ENCODE measurements at places on chromosomes 1 and 21.

DNA sequence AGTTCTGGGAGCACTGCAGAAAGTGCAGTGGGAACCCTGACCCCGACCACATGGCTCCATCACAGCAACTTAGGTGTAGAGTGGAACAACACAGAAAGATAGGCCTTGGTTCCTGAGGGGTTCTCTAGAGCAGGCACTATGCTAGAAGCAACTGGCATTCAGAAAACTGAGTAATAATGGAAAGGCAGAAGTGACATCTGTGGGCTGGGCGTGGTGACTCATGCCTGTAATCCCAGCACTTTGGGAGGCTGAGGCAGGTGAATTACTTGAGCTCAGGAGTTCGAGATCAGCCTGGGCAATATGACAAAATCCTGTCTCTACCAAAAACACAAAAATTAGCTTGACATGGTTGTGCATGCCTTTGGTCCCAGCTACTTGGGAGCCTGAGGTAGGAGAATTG, 5.3 kb downstream of the MRPS15 start:
- DNase-seq, result no peak

DNA sequence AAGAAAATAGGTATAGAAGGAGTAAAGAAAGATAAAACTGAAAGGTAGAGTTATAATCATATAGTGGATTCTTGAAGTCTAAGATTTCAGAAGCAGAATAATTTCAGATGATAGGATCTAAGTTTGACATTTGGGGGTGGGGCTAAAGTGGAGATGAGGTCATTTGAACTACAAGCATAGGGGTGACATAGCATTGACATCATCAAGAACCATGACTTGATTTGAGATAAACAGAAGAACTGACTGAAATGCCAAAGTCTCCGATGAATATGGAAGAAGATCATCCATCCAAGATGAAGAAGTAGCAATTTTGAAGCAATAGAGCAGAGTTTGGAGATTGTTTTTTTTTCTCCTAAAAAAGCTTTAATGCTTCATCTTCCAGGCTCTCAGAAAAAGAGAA, 122.3 kb downstream of the MACF1 start:
- no peak for DNase-seq

DNA sequence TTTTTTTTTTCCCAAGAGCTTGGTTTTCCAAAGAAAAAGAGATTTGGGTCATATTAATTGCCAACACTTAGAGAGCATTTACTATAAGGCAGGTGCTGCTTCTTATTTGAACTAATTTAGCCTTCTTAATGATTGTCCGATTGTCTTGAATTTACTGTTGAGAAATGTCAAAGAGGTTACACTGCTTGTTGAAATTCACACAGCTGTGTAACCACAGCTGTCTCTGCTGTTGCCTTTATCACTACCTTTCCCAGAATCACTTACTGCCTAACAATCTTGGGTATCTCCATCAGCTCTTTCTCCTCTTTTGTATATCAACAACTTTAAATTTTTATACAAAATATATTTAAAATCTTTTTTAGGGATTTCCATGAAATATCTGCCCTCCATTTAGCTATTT, 115.6 kb downstream of the UCHL5 start:
- no peak for DNase-seq

GRCh38 chr1:81654657-81655056, 146.1 kb upstream of the ADGRL2 start:
- no peak for DNase-seq

- no peak for DNase-seq
These were observed 697.8 kb downstream of the LRRIQ3 start for GRCh38 chr1:73500154-73500553.

- DNase-seq, result no peak
These were observed 3.6 kb upstream of the ZNF672 start for GRCh38 chr1:248834343-248834940.

GRCh38 chr1:5905436-5905835, 86.8 kb downstream of the NPHP4 start:
- DNase-seq, result no peak
